ENCODE measurements at places on chromosomes 4 and X.
A peak's percentile ranks its signal among the peaks of the same experiment; 100 is the strongest.

DNA sequence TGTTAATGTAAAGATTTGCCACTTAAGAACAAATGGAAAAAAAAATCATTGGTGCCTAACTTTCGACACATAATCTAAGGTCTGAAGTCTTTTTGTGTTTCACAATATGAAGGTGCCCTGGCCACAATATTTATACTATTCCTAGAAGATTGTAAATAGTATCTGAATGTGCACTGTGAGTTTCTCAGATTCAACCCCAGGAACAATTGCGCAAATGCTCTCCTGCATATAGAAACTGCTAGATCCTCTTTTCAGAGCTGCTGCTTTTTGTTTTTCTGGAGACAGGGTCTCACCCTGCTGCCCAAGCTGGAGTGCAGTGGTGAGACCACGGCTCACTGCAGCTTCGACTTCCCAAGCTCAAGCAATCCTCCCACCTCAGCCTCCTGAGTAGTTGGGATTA is 480.1 kb upstream of the FTHL17 start:
- no peak for DNase-seq

DNA sequence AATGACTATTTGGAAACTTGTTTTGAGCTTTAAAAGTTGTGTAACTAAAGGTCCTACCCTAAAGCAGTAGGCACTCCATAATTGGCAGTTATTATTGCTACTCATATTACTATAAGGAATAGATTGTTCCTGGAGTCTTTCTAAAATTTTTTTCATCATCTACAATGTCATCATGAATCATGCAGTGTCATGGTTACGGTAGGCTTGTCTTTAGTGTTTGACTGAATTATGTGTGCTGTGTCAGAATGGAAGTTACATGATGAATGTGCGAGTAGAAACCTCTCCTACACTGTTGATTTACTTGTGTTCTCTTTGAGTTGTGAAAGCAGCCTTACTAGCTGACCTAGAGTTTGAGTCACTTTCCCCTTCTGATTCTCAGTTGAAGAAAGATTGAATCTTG is 1099.9 kb downstream of the RAPGEF2 start:
- no peak for DNase-seq

- no peak for DNase-seq
These were observed 69.0 kb upstream of the ATOH1 start for GRCh38 chr4:93759506-93759905.

DNA sequence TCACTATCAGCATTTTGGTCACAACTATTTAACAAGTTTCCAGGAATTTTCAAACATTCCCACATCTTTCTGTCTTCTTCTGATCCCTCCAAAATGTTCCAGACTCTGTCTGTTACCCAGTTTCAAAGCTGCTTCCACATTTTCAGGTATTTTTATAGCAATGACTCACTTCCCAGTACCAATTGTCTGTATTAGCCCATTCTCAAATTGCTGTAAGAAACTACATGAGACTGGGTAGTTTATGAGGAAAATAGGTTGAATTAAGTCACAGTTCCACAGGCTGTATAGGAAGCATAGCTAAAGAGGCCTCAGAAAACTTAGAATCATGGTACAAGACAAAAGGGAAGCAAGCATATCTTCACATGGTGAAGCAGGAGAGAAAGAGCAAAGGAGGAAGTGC is 475.0 kb upstream of the PCDH7 start:
- no peak for DNase-seq

DNA sequence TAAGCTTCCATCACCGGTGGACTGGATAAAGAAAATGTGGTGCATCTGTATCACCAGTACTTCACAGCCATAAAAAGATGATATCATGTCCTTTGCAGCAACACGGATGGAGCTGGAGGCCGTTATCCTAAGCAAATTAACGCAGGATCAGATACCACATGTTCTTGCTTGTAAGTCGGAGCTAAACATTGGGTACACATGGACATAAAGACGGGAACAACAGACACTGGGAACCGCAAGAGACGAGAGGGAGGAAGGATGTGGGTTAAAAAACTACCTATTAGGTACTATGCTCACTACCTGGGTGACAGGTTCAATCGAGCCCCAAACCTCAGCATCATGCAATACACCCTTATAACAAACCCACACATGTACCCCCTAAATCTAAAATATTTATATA is 16.3 kb upstream of the IDS start:
- no peak for DNase-seq

DNA sequence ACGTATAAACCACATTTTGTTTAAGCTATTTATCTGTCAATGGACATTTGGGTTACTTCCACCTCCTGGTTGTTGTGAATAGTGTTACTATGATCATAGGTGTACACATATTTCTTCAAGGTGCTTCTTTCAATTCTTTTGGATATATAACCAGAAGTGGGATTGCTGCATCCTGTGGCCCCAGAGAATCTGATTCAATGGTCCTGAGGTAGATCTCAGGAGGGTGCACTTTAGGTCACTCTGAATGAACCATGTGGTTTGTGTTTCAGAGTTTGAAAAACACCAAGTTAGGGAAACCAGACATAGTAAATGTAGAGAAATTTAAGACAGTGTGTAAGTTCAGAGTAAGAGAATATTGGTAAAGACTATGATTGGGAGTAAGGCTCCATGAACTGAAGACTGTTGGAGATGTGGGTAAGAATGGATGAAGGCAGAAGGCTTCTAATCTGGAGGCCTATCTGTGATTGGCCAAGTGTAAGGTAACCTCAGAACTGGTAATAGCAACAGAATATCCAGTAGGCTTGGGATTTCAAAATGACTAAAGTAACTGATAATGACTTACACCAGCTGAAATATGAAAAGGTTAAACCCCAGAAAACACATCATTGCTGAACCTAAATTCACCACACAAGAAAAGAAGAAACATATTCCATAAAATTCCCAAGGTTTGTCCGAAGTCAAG is 236.9 kb downstream of the CAMK2D start:
- DNase-seq, result no peak

DNA sequence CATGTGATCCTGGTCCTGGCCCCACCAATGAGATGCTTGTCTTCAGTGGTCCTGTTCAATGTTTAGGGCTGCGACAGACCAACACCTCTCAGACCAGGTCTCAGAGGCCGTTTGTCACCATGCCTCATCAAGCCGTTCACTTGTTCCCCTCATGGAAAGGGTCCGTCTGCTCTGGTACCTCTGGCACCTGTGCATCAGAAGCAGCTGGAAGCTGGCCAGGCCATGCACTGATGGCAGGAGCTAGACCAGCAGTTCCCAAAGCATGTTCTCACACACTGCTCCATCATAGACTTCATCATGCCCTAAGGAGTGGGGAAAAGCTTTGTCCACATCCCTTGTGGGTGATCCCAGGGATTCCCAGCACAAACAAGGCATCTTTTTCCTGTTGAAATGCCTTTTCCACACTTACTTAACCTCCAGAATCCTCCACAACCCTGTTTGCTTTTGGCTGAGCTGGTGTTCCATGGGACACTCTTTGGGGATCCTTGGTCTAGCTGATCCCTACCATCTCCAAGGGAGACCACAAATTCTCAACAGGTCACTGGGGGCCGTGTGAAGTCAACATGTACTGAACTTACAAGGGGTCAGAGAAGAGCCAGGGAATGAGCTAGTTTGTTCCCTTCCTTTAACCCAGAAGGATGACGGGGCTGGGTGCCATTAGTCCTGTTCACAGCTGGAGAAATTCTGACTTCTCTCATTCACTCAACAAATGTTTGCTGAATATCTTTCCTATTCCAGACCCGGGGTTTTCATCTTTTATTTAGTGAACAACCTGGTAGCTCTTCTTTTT is 21.8 kb downstream of the SH3TC1 start:
- no peak for DNase-seq

GRCh38 chr4:139550724-139551429 is 5.1 kb downstream of the SETD7 start:
- DNase-seq, result no peak

GRCh38 chrX:40579900-40580536 is 752 bp upstream of the ATP6AP2 start:
- no peak for DNase-seq

GRCh38 chr4:41155194-41155830 is 59.0 kb downstream of the APBB2 start:
- DNase-seq, result peak; percentile 33

- DNase-seq, result no peak
These were observed 54.6 kb upstream of the TENM3 start for GRCh38 chr4:182188622-182189021.

- no peak for DNase-seq
These were observed 626.5 kb upstream of the GALNTL6 start for GRCh38 chr4:171186700-171187099.

- DNase-seq, result no peak
These were observed 69.2 kb downstream of the VCX3A start for GRCh38 chrX:6465756-6466155.

- DNase-seq, result no peak
These were observed 11.4 kb downstream of the RNF175 start for GRCh38 chr4:153748378-153748777.

GRCh38 chr4:122912810-122913575 is 9.4 kb downstream of the NUDT6 start:
- no peak for DNase-seq

DNA sequence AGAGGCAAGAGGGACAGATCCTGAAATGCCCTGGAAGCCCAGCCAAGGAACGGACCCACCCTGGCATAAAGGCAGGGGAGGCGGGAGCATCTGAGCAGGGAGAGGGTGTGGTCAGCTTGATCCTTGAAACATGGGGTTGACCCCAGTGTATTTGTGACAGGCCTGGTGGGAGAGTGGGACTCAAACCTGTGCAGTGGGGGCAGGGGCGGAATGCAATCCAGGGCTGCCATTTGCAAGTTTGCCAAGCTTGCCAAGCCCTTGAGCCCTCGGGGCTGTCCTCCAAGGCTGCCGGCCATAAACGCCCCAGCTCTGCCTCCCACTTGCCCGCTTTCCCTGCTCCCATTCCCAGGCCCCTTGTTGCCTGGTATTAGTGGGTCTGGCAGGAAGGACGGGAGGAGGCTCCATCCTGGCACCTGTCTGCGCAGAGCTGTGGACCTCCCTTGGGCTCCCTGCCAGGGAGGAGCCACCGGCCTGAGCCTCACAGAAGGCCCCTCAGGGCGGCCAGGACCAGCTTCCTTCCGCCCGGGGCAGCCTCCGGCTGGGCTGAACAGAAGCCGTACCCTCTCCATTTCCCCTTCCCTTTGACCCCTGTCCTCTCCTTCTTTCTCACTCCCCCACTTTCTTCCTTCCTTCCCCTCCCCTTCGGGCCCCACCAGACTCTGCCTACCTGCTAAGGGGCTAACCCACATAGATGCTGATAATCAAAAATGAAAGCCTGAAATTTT is 661 bp downstream of the S100P start:
- DNase-seq, result no peak

GRCh38 chr4:40702137-40702799 is 47.5 kb upstream of the NSUN7 start:
- DNase-seq, result peak; percentile 23

DNA sequence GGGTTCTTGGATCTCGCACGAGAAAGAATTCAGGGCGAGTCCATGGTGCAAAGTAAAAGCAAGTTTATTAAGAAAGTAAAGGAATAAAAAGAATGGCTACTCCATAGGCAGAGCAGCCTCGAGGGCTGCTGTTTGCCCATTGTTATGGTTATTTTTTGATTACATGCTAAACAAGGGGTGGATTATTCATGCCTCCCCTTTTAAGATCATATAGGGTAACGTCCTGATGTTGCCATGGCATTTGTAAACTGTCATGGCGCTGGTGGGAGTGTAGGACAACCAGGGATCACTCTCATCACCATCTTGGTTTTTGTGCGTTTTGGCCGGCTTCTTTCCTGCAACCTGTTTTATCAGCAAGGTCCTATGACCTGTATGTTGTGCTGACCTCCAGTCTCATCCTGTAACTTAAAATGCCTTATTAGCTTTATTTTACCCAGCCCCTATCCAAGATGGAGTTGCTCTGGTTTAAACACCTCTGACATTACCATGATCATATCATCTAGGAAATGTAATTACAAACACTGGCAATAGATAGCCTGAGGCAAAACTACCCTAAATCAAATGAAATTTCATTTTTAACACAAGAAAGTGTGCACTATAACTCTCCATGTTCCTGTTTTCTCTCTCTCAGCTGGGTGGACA is 94.3 kb upstream of the ATXN3L start:
- DNase-seq, result no peak

DNA sequence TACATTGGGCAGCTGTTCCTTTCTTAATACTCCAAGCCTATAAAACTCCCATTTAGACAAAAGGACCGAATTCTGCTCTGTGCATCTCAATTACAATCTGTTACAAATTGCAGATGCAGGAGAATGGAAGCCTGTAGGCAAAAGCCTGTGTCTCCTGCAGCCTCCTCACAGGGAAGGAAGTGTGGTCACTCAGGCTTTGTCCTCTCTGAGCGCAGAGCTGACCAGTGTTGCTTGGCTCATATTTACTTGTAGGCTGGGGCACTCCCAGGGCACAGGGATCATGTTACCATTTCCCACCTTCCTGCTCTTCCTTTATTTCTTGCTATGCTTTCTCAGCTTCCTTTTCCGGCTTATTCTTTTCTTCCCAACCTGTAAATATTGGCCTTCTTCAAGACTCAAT is 15.7 kb downstream of the SUPT20HL2 start:
- DNase-seq, result no peak

- DNase-seq, result no peak
These were observed 5.4 kb upstream of the CNGA2 start for GRCh38 chrX:151729056-151729725.

DNA sequence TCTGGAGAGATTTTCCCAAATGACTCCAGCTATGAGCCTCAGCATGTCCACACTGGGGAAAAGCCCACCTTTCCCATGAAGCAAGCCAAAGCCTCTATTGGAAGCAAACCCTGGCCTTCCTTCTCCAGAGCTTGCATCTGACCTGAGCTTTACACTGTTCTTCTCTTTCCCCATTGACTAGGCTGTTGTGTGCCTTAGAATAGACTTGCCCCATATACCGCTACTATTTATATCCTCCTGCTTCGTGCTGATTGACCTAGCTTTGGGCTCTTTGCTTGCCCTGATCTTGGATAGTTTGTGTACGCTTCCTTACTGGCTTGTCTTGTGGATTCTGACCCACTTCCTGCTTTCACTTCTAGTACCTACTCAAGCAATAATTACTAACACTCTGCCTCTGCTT is 30.9 kb downstream of the FAM9B start:
- no peak for DNase-seq

- no peak for DNase-seq
These were observed 191.0 kb upstream of the EMCN start for GRCh38 chr4:100708776-100709175.

- DNase-seq, result no peak
These were observed 72.5 kb downstream of the QRFPR start for GRCh38 chr4:121308328-121308663.

DNA sequence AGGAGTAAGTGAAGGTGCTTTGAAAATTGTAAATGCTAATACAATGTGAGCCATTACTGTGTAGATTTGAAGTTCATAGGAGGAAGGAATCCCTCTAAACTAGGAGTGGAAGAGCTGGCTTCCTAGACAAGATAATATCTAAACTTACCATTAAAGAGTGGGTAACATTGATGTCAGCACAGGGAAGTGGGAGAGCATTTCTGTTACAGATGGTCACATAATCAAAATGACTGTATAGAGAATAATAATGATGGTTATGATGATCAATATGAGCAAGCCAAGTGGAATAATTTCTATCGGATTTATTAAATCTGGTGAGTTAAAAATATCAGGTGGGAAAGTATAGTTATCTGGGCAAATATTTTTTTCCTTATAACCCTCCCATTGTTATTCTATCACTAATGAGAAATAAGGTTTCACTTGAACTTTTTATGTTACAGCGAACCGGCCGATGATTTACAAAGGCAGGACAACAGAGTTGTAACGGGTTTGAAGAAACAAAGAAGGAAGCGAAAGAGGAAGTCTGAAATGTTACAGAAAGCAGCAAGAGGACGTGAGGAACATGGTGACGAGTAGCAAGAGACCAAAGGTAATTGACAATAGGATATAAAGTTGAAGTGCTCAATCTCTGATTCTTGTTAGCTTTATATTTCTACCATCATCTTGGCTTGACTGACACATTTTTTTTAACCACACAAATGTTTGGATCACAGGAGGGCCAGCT is 43.5 kb downstream of the FMR1NB start:
- DNase-seq, result no peak
